ENCODE measurements at places on chromosomes 12 and 14. TPM values are rescaled to one million over a fixed set of nuclear protein-coding genes. Genes with fewer than 3 reads are reported as not detected.

The CYP27B1 gene
- polyA plus RNA-seq: 1.4 TPM

The OR6C2 gene
- not detected for polyA plus RNA-seq

The PRIMA1 gene
- 10.4 TPM for polyA plus RNA-seq

The ADAM21 gene
- not detected for polyA plus RNA-seq

The PAX9 gene
- polyA plus RNA-seq: 0.03 TPM

The DEPDC4 gene
- polyA plus RNA-seq: 1.9 TPM

The EPYC gene
- polyA plus RNA-seq: not detected

The SLC38A1 gene
- 3.6 TPM for polyA plus RNA-seq

The TCHP gene
- 7.8 TPM for polyA plus RNA-seq

The IQSEC3 gene
- polyA plus RNA-seq: 1.4 TPM
